Stimulated activated CD8-positive, alpha-beta memory T cell treated with anti-CD3 and anti-CD28 coated beads, Interleukin-7, amount 100 ng/mL, for 1 hour (primary cell): ENCODE measurements at places on chromosomes 3 and 15.

DNA sequence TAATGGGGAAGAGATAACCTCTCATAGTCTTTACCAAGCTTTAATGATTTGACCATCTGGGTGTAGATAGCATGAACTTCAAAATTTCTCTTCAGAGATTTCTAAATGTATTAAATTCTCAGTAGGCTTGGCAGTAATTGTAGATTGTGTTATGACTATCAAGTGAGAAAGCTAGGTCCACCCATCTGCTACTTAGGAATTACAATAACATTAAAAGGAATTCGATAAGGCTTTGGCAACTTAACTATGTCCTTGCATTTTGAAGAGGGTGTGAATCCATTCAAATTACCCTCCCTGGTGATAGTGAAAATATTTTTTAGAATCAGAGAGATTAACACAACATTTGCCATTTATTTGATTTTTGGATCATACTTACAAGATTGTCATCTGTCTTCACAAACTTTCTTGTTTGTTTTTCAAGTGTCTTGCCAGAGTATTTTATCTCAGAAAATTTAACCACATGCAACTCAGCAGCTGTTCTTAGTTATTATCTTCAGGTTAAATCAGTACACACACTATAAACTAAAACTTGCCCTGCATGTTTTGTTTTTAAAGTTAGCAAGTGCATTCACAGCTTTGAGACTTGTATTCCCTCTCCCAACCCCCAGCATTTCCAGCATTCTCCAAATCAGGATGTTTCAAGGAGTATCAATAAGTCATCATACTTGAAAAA lies 69.6 kb upstream of the COL8A1 start:
- DNase-seq: no peak

DNA sequence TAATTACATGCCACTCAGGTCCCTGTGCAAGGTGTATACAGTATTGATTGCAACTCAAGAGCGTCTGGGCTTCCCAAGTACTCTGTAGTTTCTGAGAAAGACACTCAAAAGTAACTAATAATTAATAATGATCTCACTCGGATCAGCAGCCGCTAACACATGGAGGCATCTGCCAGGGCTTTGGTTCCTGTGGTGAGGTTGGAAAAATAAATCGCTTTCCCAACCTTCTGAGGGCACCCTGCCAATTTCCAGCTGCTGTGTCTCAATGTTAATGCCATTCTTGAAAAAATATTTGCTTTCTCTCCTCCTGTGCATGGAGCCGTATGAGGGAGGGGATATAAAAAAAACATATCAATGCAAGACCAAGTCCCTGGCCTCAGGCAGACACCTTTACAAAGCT lies 116.5 kb upstream of the SLC2A2 start:
- no peak for DNase-seq

- DNase-seq: no peak
These were observed 21.0 kb downstream of the PTH1R start for GRCh38 chr3:46898321-46899150.

GRCh38 chr15:62248277-62248984 lies 83.3 kb upstream of the C2CD4B start:
- DNase-seq: no peak

DNA sequence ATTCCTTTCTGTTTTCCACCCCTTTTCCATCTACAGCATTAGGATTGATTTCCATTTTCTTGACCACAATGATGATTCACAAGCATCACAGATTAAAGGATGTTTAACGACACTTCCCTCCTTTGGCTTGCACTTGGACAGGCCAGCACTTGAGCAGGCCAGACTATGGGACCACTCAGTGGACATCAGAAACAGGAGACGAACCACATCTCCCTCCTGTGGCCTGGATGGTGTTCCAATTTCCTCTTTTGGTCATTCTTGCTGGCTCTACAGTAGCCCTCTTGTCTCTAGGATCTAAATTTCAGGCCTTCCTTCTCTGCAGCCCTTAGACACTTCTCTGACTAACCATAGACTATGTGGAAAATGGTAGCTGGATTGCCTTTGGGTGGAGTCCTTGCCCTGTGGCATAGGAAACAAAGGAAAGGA lies 78.8 kb upstream of the BOC start:
- no peak for DNase-seq

DNA sequence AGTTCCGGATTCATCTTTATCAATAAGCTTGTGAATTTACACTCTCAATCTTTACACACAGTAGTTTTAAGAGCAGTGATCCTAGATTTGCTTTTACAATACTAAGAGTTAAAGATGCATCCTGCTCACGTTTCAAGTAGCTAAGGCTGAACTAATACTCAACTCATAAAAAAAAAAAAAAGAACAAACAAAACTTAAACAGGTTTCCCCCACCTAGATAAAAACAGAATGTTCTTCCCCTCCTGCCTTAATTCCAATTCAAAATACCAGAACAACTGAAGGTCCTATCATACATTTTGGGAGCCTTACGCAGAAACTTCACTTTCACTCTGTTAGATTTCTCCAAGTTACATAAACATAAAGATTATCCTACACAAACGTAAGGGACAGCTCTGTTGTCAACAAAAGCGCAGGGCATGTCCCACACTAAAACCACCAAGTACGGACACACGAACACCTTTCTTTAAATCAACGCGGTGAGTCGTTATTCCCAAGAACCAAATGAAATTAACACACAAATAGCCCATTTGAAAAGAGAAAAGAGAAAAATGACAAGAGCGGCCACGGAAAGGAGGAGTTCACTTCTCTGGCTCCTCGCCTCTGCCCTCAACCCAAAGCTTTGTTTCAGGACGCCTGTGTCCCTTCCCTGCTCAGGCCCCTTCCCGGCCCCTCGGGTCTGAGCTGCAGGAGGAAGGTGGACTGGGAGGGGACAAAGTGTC lies 941 bp downstream of the CBLB start:
- no peak for DNase-seq

DNA sequence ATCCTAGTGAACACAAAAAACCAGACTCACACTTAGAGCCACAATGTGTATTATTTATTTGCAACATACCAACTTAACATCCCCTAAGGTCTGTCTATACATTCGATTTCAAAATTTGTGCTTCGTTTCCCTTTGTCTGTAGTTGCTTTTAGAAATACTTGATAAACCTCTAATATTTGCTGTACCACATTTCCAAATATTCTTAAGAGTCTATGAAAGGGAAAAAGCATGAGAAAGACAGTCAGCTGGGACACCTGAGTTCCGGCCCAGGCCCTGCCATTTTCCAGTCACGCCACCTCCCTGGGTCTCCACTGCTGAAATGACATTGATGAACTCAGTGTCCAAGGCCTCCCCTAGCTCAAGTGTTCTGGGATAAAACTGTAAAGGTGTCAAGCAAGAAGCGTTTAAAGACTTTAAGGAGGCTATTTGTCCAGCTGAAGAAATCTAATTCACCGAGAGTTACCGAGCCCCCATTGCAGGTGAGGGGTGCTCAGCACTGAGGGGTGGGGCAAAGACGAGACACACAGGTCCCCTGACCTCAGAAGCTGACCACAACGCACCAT lies 26.6 kb downstream of the LRRC2 start:
- DNase-seq: no peak

- no peak for DNase-seq
These were observed 95.4 kb downstream of the SRGAP3 start for GRCh38 chr3:9153904-9154619.

DNA sequence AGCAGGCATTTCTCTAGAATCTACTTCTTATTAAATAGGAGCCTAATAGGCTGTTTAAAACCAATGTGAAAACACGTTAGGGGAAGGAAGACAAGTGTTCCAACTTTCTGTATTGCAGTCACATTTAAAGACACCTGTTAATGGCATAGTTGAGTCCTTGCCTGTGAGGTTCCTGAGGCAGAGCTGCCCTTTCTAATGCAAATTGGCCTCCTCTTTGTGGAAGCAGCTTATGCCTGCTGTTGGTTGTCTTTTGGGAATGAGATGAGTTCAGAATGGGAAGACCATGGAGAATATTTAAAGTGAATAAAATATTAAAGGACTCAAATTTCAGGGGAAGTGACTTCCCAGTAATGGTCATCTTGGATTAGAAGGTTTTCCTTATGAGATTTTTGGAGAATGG lies 51.2 kb downstream of the NEK11 start:
- DNase-seq: no peak

- DNase-seq: no peak
These were observed 228.2 kb downstream of the TCF12 start for GRCh38 chr15:57146506-57147201.

DNA sequence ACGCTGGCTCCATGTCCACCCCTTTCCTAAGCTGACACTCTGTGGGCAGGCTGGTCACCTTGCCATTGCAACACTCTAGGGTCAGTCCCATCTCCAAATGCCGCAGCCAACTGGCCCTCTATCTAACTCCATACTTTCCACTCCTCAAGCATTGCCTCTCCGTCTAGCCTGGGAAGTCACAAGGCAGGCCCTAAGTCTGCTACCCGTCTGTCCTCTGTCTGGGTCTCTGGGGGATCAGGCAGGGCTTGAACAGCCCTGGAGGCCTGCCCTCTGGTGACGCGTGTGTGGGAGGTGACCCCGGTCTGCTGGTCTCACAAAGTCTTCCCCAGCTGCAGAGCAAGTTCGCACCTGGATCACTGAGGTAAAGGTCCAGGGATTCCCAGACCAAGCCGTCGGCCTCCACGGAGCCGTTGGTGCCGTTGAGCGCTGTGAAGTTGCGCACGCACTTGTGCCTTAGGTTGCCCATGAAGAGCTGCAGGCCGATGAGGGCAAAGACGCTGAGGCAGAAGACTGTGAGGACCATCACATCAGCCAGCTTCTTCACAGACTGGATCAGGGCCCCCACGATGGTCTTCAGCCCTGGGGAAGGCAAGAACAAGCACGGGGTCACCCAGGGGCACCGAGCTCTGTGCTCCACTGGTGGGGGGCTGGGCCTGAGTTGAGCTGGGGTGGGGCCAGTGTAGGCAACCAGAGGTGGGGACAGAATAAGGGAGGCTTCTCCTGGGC lies 39.9 kb downstream of the SCN5A start:
- no peak for DNase-seq

- no peak for DNase-seq
These were observed 31.4 kb upstream of the FAN1 start for GRCh38 chr15:30872341-30872748.

- DNase-seq: no peak
These were observed 46.2 kb upstream of the SEC22A start for GRCh38 chr3:123155471-123156011.

- no peak for DNase-seq
These were observed 194.7 kb downstream of the SV2B start for GRCh38 chr15:91294795-91295194.

- no peak for DNase-seq
These were observed 48.5 kb downstream of the PIK3CA start for GRCh38 chr3:179196700-179197099.
